ENCODE measurements at places on chromosomes 16 and 17.

GRCh38 chr16:66927918-66928649, 2.7 kb upstream of the RRAD start:
- DNase-seq: no peak

DNA sequence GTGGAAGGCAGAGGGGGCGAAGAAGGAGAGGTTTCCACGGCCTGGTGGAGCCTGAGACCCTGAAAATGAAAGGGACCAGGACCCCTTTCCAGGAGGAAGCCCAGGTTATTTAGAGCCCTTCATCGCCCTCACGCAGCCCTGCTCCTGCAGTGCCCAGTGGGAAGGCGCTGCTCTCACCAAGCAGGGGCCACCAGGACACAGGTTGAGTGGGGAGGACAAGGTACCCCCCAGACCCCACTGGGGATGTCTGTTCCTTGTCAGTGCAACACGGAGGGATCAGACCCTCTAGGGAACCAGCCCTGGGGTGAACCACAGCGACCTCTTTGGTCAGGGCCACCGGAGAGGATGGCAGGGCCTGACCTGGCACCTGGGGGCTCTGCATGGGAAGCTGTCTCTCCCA, 163.9 kb downstream of the C16orf95 start:
- DNase-seq: no peak

GRCh38 chr17:58270476-58271215, 10.1 kb downstream of the MPO start:
- no peak for DNase-seq

GRCh38 chr17:1553354-1554266, 9.0 kb downstream of the PITPNA start:
- peak; percentile 79 for DNase-seq

DNA sequence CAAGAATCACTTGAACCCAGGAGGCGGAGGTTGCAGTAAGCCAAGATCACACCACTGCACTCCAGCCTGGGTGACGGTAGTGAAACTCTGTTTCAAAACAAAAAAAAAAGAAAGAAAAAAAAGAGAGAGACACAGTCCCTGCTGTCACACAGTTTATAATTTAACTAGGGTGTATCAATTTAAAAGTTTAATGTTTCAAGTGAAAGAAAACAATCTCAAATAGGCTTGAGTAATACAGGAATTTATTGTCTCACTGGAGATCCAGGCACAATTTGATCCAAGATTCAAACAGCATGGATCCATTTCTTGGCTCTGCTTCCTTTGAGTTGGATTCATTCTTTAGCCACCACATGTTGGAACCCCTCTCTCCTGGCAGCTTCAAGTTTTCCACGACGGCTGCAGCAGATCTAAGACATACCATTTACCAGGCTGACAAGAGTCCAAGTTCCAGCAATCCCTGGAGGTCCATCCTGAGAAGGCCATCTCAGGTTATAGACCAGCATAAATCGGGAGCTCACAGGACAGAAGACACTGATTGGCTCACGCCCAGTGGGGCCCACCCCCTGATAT, 97.5 kb downstream of the YPEL2 start:
- DNase-seq: no peak

DNA sequence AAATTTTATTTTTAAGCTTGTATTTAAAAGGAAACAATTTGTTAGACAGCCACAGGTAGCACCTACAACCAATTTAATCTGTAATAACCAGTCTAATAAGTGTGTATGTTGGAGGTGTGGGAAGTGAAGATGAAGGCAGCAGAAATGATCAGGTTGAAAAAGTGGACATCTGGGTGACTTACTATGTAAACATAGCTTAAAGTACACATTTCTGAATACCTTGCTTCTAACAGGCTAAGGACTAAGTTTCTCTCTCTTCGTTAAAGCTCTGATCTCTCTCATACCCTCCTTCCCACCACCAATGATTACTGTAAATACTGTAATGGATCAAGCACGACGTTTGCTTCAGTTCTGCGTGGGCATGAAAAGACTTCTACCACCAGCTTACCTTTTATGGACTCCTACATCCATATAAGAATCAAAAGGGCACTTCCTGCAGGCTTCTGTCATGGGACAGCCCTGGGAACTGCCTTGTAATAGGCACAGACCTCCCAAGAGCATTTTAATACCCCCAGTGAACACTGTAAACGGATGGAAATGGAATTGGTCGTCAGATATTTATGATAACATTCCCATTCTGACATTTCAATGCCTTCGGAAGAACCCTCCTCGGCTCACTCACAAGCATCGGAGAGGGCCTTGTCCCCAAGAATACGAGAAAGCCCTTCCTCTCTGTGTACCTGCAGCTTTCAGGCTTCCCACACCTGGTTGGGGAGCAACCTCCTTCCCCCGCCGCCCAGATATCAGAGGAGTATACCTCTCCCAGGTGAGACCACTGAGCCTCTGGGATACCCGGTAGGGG, 700 bp downstream of the CCDC43 start:
- DNase-seq: no peak

GRCh38 chr16:88566158-88566557, 4.0 kb upstream of the ZC3H18 start:
- no peak for DNase-seq

DNA sequence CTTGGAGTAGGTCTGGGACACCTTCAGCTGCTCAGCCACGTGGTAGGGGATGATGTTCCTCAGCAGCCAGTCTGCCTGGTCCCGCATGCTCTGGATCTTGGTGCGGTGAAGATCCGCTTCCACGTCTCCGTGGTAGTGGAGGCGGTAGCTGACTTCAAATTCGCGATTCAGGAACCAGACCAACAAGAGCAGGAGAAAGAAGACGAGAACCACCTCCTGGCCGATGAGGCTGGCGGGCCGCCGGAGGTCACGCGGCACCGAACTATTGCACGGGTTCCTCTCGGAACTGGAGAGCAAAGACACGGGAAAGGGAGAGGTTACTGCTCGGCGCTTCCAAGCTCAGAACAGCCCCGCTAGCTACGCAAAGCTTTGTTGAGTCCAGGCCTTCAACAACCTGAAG, 86.2 kb upstream of the CREBBP start:
- DNase-seq: no peak

DNA sequence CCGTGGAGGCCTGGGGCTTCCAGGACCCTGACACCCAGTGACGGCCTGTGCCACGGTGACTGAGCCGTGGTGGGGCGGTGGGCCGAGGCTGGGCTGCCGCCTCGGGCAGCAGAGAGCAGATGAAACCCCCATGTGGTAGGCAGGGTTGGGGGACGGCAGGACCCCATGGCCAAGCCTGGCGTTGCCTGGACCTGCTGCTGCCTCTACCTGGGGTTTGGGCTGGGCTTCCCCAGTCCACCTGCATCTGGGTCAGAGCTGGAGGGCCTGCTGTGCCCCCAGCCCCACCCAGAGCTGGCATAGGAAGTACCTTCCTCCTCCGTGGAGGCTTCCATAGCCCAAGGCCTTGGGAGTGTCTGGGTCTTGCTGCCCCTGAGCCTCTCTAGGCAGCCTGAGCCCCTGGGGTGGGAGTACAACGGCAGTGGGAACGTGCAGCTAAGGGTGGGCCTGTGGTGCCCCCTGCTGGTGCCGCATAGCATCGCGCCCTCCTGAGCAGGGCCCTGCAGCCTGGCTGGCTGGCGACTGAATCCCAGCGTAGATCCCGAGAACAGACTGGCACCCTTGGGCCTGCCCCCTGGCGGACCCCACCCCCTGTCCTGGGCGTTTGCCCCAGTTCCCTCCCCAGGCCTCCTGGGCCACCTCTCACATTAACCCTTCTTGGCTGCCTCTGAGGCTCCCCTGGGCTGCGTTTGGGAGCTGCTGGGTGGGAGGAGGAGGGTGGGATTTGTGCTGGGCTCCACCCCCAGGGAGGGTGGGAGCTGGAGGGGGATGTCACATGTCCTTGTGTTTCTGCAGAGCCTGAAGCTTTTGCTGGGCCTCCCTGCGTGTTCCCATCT, 12.6 kb upstream of the ATP6V0C start:
- DNase-seq: peak; percentile 93

GRCh38 chr17:63694950-63695773, 4.8 kb downstream of the LIMD2 start:
- no peak for DNase-seq

GRCh38 chr17:5121186-5121841, 5.5 kb downstream of the USP6 start:
- no peak for DNase-seq

DNA sequence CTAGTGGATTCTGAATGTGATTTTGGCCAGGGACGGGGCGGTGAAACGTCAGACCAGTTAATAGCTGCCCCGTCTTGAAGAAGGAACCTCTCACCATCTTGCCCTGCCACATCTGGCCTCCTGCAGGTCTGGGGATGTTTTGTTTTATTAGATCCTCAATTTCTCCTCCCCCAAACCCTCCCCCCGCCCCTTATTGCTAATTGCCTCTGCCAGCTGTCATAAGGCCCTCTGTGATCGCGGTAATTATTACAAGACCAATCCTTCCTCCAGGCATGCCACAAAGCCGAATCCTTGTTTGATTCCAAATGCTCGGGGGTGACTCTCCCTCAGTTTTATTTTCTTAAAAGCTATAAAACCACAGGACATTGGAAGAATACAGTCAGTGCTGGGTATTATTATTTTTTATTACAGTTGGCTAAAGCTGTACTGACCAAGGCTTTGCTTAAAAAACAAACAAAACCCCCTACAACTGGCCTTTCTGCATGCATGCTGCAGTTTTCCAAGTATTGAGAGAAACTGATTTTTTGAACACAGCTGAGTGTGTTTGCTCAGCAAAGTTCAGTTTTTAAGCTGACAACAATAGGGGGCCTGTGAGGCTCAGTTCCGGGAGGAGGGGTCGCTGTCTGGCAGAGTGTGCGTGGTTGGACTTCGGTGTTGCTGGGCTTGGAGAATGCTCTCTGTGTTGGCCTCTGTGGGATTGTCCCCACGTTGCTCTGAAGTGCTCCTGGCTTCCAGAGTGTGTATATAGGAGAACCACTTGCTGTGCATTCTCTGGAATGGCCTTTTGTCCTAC, 1.7 kb downstream of the KSR1 start:
- peak; percentile 29 for DNase-seq
